ENCODE measurements at places on chromosomes 2 and 18.

DNA sequence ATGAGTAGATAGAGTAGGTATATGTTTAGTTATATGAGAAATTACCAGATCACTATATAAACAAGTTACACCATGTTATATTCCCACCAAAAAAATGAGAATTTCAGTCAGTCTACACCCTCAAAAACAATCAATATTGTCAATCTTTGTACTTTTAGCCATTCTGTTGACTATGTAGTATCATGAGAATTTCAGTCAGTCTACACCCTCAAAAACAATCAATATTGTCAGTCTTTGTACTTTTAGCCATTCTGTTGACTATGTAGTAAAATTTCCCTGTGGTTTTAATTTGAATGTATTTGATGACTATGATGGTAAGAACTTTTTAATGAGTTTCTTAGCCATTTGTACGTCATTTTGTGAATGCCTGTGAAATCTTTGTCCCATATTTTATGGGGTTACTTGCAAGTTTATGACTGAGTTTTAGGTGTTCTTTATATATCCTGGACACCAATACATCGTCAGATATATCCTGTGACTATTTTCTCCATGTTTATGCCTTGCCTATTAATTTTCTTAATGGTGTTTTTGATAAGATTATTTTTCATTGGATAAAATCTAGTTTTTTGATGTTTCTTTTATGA, 528.4 kb upstream of the SPHKAP start:
- DNase-seq, result no peak

DNA sequence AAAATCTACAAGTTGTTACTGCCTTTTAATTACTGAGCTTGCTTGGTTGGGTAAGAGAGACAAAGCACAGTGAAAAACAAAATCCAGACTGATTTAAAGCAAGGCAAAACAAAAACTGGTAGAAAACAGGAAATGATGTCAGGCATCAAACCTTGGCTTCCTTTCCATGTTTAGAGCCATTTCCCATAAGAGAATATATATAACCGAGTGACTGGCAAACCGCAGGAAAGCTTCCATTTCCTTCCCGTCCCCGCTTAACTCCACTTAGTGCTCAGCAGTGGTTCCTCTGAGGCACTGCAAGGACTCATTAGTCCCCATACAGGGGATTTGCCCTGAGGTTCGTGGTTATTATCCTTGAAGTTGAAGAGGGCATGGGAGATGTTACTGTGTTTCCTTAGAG, 446.3 kb downstream of the LPIN1 start:
- DNase-seq, result no peak

DNA sequence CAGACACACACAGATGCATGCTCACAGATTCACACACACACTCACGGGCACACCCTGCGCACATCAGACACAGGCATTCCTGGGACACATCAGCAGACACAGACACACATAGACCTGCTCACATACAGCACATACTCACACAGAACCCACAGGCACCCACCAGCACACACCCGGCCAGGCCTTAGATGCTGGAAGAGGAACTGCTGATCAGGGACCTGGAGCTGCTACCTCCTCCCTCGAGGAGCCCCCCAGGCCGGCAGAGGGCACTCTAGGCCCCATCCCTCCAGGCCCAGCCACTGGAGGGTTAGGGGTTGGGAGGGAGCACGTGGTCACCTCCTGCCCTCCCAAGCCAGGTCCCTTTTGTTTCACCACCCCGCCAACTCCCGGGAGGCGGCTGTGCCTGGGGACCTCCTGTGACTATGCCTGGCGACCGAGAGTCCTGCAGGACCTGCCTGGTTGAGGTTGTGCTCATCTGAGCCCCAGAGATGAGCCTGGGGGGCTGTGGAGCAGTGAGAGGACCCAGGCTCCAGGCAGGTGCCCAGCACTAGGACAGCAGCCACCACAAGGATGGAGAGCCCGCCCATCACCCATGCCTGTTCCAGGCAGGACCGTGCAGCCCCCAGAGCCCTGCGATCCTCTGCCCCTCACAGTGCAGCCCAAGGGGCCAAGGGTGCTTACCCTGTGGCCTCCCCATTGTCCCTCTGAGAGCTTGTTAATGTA, 21.0 kb upstream of the PTMA start:
- DNase-seq, result peak; percentile 86

- no peak for DNase-seq
These were observed 229.1 kb upstream of the RBBP8 start for GRCh38 chr18:22703883-22704585.

- peak; percentile 59 for DNase-seq
These were observed 591 bp downstream of the SLC16A14 start for GRCh38 chr2:230068016-230068650.

DNA sequence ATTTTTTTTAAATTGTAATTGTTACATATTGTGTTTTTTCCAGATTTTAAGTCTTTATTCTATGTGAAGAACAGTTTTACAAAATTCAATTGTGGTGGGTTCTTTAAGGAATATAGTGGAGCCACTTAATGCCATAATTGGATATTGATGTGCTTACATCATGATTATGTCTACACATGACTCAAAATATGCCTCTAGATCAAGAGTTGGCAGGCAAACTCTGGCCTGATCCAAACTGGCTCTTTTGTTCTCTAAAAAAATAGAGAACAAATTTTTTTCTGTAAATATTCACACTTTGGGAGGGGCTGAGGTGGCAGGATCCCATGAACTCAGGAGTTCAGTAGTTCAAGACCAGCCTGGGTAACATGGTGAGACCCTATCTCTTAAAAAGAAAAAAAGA, 8.3 kb downstream of the EHBP1 start:
- DNase-seq, result no peak

GRCh38 chr2:189091253-189091652, 88.3 kb downstream of the COL5A2 start:
- no peak for DNase-seq

DNA sequence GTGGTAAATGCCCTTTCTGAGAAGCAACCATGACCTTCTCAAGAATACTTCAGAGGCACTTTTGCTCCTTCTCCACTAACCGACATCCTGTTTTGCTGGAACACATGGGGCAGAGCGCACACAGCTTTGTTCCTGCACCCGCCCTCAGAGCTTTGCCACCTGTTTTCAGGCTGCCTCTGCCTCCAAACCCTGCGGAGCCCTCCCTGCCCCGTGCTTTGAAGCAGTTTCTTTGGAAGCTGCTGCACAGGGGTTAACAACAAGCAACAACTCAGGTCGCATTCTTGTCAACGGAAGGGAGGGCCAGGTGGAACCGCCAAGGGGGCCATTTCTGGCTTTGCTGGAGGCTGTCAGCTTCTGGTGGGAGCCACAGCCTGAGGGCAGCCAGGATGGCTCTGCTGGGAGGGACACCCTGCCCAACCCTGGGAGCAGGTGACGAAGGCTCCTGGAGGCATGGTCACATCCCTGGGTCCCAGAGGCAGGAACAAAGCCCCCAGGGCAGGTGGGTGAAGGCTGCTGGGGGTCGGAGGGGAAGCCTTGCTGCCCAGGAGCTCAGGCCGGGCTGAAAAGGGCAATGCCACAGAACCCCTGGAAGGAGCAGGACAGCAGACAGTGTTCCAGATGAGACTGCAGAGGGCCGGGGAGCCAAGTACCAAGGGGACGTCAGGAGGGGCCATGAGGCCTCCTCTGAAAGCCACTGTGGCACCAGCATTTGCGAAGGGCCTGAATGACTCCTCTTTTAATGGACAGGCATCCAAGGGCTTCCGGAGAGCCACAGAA, 46.8 kb downstream of the MRPS5 start:
- DNase-seq, result no peak

GRCh38 chr2:200860092-200860795, 4.2 kb downstream of the CLK1 start:
- no peak for DNase-seq

DNA sequence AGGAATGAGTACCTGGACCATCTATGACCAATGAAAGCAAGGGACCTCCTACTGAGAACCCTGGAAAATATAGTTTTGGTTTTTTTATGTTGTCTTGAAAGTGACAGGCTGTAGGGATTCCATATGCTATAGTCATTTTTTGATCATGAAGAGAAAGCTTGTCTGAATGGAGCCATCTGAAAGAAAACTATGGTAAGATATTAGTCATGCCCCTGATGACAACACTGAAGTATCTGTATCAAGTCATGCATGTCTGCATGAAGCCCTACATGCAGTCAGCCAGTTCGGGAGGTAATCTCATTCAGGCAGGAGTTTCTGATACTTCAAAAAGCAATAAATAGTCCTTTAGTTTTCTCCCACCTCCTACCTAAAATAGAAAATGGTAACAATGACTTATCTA, 1042.0 kb downstream of the DPP10 start:
- DNase-seq, result no peak

GRCh38 chr18:80198994-80199748, 48.1 kb downstream of the PARD6G start:
- DNase-seq, result no peak

DNA sequence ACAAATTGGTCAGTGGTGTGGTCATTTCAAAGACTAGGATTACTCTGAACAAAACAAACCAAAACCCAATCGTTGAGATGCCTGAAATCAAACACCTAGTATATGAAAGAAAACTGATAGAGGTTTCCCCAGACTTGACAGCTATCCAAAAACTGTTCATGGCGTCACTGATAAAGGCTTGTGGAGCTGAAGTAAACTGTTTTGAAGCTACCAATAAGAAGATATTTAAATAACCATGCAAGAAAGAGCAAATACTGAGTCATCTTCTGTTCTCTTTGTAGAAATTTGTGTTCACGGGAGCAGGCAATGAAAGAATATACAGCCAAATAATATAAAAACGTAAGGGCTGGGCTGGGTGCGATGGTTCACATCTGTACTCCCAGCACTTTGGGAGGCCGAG, 7.5 kb upstream of the COLEC11 start:
- DNase-seq, result no peak

DNA sequence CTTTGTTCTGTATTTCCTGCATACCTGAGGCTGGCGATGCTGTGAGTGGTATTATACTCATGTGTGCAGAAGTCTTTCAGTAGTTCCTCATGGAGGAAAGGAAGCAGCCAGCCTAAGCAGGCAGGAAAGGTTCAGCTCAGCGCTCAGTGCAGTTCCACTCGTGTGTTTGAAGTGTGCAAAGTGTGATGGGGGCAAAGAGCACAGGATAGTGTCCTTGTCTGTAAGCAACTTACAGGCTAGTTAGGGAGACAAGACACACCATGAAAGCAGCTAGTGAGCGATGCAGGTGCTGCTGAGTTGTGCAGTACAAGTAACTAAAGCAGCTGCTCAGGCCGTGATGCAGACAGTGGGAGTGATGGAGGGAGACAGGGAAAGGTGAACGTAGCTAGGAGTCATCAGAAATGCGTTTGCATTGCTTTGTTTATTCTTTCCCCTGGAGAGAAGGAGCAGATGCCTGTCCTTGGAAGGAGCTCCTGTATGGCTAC, 146.2 kb downstream of the LDLRAD4 start:
- no peak for DNase-seq

DNA sequence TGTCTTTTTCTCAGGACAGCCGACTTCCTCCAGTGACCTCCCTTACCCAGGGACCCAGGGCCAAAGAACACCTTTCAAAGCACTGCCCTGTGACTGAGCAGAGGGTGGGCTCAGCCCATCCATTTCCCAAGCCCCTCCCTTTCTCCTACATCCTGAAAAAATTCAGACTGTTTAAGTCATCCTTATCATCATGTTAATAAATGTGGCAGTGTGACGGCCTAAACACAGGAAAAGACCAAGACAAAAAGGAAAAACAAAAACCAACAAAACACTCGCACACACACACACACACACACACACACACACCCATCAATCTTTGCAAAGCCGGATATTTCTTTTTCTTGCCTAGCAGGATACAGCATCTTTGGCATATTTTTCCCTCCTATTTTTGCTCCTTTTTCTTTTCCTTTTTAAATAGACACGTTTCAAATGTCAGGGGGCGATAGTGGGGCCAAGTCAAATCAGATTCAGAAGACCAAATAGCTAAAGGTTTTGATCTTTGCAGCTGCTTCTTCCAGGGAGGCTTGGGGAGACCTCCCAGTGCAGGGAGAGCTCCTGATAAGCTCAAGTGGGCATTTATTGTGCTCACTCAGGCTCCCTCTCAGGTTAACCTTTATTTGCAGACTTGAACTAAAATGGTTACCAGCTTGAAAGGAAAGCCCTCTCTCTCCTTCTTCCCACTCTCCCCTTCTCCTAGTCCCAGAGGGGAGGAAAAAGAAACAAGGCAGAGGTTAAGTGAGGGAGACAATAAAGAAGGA, 39.5 kb upstream of the NRP2 start:
- DNase-seq, result no peak

GRCh38 chr2:169139145-169139544, 69.8 kb downstream of the DHRS9 start:
- no peak for DNase-seq

- DNase-seq, result no peak
These were observed 54.7 kb downstream of the BCL2 start for GRCh38 chr18:63264871-63265270.

DNA sequence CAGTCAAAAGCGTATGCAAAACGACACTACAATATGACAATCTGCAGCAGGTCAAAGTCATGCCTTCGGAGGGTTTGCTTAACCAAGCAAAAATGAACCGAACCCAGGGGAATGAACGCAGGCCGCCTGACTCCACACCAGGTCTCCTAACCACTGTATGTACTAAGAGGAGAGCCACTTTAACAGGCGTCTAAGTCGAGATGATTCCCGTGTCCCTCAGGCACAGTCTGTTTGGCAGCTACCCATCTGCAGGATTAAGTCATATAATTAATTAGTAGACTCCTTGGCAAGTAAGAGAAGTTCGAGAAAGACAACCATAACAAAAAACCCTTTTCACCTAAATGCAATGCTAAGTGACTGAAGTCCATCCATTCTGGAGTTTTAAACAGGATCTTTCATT, 15.2 kb downstream of the CYB5A start:
- DNase-seq, result no peak

DNA sequence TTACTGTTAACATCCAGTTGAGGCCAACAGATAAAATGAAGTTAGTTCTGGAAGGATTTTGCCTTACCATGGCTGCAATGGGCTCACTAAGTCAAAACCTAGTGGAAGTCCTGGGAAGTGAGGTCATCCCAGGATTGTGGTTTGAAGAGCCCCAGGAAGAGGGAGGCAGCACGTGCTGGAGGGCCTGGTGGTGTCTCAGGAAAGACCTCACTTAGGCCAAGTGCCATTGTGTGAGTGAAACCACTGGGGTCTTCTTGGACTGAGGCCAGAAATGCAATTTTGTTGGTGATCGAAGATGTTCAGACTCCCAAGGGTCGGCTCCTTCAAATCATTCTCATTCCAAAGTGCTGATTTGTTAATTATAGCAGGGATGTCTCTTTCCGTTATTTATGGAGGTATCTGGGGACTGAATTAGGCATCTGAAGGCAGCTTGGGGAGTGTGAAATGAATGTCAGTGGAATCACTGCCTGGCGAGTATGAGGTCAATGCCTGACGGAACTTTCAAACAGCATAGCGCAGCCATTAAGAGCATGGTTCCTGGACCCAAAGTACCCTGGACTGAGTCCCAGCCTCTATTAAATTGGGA, 60.0 kb downstream of the IL1R2 start:
- DNase-seq, result no peak

- DNase-seq, result no peak
These were observed 240.4 kb downstream of the MBD2 start for GRCh38 chr18:53984021-53984420.

GRCh38 chr18:7329016-7329415, 98.1 kb downstream of the LRRC30 start:
- no peak for DNase-seq
